ENCODE measurements at places on chromosomes 13 and 19. TPM values are rescaled to one million over a fixed set of nuclear protein-coding genes. Genes with fewer than 3 reads are reported as not detected.
A peak's percentile ranks its signal among the peaks of the same experiment; 100 is the strongest.

COL5A3 gene
- total RNA-seq: 9.1 TPM

CYP2F1 gene
- total RNA-seq: not detected

DAND5 gene
- total RNA-seq: not detected

CGB1 gene
- total RNA-seq: 0.29 TPM

ZNF626 gene
- 19.9 TPM for total RNA-seq

PSMC4 gene
- total RNA-seq: 89.9 TPM

- no peaks in the 10 kb centered on the region for H3K27me3 ChIP-seq
- peaks cover 83% of the 10 kb centered on the region for H3K36me3 ChIP-seq
- H3K4me1 ChIP-seq: peaks cover 5% of the 10 kb centered on the region
- no peak for DNase-seq
Measured at GRCh38 chr19:6418562-6418932, 6.1 kb downstream of the KHSRP start.

DNA sequence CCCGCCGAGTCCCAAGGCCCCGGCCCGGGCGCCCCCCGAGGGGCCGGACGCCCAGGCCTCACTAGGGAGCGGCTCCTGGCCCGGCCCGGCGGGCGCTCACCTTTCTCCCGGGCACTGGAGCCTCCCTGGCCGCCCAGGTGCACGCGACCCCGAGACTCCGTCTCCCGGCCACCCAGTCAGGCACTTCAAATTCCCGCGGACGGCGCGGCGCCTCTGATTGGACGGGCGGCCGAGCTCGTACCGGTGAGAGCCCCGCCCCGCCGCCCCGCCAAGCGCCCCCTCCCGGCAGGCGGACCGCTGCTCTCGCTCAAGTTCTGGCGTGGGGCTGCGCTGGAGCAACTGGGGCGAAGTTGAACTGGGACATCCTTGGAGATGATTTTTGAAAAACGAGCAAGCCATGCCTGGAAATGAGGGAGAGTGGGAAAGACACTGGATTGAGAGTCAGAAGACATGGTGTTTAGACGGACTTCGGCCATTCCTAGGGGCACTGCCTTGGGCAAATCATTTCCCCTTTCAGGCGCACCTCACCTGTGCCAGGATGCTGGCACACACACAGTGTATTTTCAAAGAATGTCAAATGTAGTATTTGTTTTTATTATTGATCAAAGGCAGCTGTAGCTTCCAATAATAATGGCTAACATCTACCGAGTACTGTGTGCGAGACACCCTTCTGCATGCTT is 485.3 kb downstream of the UQCRFS1 start:
- H3K27me3 ChIP-seq: no peaks in the 10 kb centered on the region
- DNase-seq: no peak
- no peaks in the 10 kb centered on the region for H3K36me3 ChIP-seq
- H3K4me3 ChIP-seq: no peak overlapping the region
- H3K27ac ChIP-seq: no peak overlapping the region
- no peaks in the 10 kb centered on the region for H3K4me1 ChIP-seq

GRCh38 chr19:21751384-21751783 is 16.0 kb downstream of the ZNF100 start:
- no peak overlapping the region for H3K27ac ChIP-seq
- H3K36me3 ChIP-seq: peaks cover 8% of the 10 kb centered on the region
- peaks cover 9% of the 10 kb centered on the region for H3K4me1 ChIP-seq
- no peaks in the 10 kb centered on the region for H3K27me3 ChIP-seq
- H3K4me3 ChIP-seq: no peak overlapping the region
- DNase-seq: peak; percentile 83

GRCh38 chr19:43681821-43682220 is 11.9 kb upstream of the PLAUR start:
- H3K4me3 ChIP-seq: no peak overlapping the region
- DNase-seq: no peak
- no peaks in the 10 kb centered on the region for H3K36me3 ChIP-seq
- H3K27ac ChIP-seq: no peak overlapping the region

DNA sequence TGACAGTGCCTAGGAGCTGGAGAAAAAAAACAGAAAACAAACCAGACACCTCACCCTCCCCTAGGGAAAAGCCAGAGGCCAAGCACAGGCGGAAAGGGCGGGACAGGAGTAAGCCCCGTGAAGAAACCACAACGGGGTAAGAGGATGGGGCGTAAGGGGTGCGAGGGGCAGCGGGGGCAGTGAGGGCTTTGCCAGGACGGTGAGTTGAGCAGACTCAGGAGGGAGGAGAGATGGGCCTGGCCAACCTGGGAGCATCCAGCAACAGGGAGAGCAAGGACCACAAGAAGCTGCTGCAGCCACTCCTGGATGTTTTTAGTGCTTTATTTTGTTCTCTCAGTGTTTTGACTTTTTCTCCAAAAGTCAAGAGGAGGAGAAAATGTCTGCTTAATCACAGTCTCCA is 114.1 kb upstream of the SOX1 start:
- no peak overlapping the region for H3K4me3 ChIP-seq
- no peak overlapping the region for H3K27ac ChIP-seq
- no peaks in the 10 kb centered on the region for H3K36me3 ChIP-seq
- DNase-seq: no peak

- H3K36me3 ChIP-seq: no peaks in the 10 kb centered on the region
- H3K27ac ChIP-seq: no peak overlapping the region
- H3K27me3 ChIP-seq: peaks cover 6% of the 10 kb centered on the region
- H3K4me1 ChIP-seq: peaks cover 5% of the 10 kb centered on the region
- peak; percentile 99 for DNase-seq
Measured at GRCh38 chr19:38233740-38234251, 9.8 kb upstream of the DPF1 start.

GRCh38 chr19:41813911-41814310 is 17.5 kb downstream of the CEACAM3 start:
- no peaks in the 10 kb centered on the region for H3K36me3 ChIP-seq
- no peak overlapping the region for H3K27ac ChIP-seq
- DNase-seq: peak; percentile 4
- no peaks in the 10 kb centered on the region for H3K4me1 ChIP-seq
- H3K27me3 ChIP-seq: peaks cover 5% of the 10 kb centered on the region

DNA sequence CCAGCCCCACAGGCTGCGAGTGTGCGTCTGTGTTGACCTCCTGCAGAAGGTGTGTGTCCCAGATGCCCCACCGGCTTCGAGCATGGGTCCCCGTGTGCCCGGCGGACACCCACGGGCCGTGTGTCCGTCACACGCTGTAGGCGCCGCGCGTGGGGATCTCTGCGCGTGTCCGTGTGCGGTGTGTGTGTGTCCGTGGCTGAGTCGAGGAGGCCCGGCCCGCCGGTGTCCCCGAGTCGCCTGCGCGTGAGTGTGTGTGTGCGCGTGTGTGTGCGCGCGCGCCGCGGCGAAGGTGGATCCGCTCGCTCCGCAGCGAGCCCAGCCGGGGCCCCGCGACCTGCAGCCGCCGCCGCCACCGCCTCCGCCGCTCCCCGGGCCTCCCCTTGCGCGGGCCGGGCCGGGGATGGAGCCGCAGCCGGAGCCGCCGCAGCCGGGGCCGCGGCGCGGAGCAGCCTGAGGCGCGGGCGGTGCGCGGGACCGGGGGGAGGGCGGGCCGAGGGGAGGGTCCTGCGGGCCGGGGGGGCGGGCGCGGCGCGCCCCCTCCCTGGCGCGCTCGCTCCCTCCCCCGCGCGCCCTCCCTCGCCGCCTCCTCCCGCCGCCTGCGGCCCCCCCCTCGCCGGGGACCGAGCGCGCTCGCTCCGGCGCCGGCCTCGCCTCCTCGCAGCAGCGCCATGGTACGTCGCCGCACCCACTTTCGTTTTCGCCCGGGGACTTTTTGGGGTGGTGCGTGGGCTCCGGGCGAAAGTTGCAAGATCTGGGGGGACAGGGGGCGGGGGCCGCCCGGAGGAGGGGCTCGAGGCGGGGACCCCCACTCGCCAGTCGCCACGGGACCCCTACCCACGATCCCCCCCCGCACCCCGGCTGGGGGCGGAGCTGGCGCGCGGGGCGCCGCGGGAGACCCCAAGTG is 7.1 kb upstream of the NFIC start:
- H3K27ac ChIP-seq: no peak overlapping the region
- peaks cover 3% of the 10 kb centered on the region for H3K4me1 ChIP-seq
- no peaks in the 10 kb centered on the region for H3K27me3 ChIP-seq
- peak overlapping the region; percentile 77 for H3K4me3 ChIP-seq
- no peaks in the 10 kb centered on the region for H3K36me3 ChIP-seq

GRCh38 chr13:82772816-82773215 is 1109.5 kb downstream of the SLITRK1 start:
- DNase-seq: no peak
- no peaks in the 10 kb centered on the region for H3K36me3 ChIP-seq
- no peak overlapping the region for H3K27ac ChIP-seq
- no peak overlapping the region for H3K4me3 ChIP-seq
- H3K27me3 ChIP-seq: no peaks in the 10 kb centered on the region
- no peaks in the 10 kb centered on the region for H3K4me1 ChIP-seq

GRCh38 chr13:35714588-35715377 is 238.3 kb upstream of the MAB21L1 start:
- peaks cover 9% of the 10 kb centered on the region for H3K4me1 ChIP-seq
- H3K36me3 ChIP-seq: no peaks in the 10 kb centered on the region
- no peak overlapping the region for H3K4me3 ChIP-seq
- H3K27me3 ChIP-seq: no peaks in the 10 kb centered on the region
- no peak for DNase-seq
- H3K27ac ChIP-seq: no peak overlapping the region

- no peaks in the 10 kb centered on the region for H3K27me3 ChIP-seq
- no peaks in the 10 kb centered on the region for H3K4me1 ChIP-seq
- H3K4me3 ChIP-seq: no peak overlapping the region
Measured at GRCh38 chr13:89857502-89857901, 1490.0 kb upstream of the MIR17HG start.

DNA sequence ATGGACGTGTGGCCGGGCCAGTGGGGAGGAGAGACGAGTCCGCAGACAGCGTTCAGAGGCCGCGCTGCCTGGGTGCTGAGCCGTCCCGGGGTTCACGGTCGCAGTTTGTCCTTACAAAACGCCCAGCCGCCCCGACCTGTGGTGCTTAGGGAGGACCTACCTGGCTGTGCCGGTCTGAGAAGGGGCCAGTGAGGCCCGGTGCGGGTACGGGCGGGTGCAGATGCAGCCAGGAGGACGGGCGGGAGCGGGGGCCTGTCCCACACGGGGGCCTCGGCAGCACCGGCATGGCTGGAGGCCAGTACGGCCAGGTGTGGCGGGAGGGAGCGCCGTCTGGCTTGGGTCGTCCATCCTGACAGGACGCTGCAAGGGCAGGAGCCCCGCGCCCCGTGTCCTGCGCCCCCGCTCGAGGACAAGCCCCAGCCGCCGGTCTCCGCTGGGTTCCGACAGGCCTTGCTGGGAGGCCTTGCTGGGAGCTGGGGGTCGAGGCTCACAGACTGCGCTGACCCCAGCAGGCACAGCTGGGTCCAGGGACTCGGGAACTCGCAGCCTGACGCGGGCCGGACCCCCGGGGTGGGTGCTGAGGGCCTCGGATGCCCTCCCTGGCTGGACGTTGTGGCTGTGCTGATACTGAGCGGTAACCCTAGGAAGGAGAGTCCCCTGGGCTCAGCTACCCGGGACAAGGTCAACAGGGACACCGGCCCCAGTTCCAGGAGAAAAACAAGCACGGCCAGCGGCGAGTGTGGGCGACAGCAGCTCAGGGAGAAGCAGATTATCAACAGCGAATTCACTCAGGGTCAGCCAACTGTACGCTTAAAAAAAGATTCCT is 5.3 kb upstream of the PROZ start:
- H3K27me3 ChIP-seq: peaks cover 3% of the 10 kb centered on the region
- no peaks in the 10 kb centered on the region for H3K36me3 ChIP-seq
- peak overlapping the region; percentile 73 for H3K4me3 ChIP-seq
- DNase-seq: peak; percentile 58
